ENCODE measurements at places on chromosomes 16 and 17.

GRCh38 chr16:9125658-9126505, 34.4 kb downstream of the HAPSTR1 start:
- DNase-seq = no peak

DNA sequence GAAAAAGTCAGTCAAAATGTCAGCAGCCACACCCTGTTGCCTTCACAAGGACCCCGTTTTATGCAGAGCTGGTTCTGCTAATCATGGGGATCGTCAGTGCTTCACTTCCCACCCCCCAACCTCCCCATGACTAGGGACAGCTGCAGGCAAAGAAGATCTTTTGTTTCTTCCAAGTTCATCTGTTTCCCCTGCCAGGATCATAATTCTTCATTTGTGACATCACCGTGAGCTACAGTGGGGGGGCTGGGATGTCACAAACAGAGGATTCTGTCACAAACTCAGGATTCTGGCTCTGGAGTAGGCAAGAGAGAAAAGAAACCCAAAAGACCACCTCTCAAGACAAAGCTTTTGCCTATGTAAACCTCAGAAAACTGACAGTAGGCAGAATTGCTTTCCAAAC, 24.7 kb downstream of the DNAJC7 start:
- DNase-seq = no peak

DNA sequence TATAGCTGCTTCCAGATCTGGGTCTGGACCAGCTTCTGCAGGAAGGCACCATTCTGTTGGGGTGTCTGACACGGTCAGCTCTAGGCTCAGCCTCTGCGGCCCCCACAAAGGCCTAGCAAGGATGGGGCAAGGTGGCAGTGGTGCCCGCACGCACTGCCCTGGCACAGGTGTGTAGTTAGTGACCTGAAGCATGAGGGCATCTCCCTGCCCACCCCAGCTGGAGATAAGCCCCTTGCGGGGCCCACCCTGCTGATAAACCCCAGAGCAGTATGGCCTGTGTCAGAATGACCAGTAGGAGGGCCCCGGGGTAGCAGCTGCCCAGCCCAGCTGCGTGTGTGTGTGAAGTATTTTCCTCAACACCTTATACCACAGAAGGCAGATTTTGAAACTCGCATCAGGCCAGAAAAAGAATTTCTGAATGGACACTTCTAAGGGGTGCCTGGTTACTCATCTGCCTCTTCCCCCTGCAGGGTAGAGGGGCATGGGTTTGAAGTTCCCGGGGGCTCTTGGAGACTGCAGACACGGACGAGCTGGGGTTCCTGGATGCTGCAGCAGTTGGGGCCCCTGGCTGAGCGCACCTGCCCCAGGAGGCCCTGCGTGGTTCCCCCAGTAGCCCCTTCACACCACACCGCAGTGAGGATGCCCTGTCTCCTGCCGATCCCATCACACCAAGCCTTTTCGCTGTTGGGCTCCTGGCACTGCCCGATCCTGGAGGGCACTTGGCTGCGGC, 4.5 kb downstream of the ARHGDIA start:
- DNase-seq = no peak

DNA sequence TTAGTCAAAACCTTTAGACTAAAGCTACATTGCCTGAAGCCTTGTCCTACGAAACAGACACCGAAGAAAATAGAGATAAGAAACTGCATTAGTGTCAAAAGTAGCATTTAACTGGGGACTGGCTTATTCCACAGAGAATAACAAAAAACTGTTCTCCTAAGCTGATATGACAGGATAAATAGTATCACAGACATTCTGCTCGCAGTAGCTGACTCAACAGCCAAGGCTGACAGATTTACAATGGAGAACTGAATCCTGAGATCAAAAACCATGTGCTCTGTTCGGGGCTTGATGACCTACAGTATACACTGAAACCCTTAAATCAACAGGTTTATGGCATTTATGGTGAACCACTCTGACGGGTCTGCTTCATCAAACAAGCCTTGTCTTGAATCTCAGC, 25.5 kb downstream of the ADAMTS18 start:
- DNase-seq = no peak

- DNase-seq = no peak
Measured at GRCh38 chr16:88384222-88385111, 1.7 kb downstream of the ZNF469 start.

DNA sequence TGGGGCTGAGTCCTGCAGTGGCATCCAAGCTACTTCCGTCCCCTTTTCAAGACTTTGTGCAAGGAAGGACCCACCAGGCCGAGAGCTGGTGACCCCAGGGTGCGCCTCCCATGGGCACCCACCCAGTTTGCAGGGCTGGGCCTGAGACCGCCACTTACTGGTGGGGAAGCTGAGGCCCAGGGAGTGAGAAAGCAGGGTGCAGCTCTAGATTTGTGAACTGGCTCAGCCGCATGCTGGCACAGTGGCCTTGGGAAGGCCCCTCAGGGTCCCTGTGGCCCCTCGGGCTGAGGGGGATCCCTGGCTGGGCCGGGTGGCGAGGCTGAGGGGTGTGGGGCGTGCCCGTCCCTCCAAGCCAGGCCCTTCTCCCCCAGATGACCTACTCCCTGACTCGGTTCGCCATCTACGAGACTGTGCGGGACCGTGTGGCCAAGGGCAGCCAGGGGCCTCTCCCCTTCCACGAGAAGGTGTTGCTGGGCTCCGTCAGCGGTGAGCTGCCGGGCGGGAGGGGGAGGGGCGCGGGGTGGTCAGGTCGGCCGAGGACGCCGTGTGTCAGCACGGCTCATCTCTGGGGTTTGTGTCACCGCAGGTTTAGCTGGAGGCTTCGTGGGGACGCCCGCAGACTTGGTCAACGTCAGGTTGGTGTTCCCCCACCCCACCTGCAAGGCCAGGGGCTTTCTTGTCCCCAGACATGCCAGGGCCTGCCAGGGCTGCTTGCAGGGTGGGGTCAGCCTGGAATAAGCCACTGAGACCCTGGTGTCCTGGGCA, 3.2 kb downstream of the SLC25A10 start:
- no peak for DNase-seq

GRCh38 chr17:77884019-77884418, 74.5 kb upstream of the TNRC6C start:
- no peak for DNase-seq

GRCh38 chr16:81497690-81498089, 53.1 kb downstream of the CMIP start:
- no peak for DNase-seq

DNA sequence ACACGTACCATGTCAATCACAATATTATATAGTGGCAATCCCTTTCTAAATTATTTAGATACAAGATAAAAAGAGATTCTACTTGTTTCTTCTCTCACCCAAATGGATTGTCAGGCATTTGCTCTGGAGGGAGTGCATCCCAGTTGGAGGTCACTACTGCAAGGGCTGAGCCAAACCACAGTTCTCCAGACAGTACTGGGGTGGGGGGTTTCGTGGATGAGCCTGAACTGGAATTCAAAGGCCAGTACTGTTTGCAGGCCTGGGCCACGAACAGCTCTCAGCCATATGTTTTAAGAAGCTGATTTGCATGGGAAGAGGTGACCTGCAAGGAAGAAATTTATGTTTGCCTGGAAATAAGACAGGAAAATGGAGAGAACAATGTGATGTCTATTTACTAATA, 314.9 kb downstream of the PMP22 start:
- DNase-seq = no peak
